ENCODE measurements at places on chromosomes 2 and 18.

DNA sequence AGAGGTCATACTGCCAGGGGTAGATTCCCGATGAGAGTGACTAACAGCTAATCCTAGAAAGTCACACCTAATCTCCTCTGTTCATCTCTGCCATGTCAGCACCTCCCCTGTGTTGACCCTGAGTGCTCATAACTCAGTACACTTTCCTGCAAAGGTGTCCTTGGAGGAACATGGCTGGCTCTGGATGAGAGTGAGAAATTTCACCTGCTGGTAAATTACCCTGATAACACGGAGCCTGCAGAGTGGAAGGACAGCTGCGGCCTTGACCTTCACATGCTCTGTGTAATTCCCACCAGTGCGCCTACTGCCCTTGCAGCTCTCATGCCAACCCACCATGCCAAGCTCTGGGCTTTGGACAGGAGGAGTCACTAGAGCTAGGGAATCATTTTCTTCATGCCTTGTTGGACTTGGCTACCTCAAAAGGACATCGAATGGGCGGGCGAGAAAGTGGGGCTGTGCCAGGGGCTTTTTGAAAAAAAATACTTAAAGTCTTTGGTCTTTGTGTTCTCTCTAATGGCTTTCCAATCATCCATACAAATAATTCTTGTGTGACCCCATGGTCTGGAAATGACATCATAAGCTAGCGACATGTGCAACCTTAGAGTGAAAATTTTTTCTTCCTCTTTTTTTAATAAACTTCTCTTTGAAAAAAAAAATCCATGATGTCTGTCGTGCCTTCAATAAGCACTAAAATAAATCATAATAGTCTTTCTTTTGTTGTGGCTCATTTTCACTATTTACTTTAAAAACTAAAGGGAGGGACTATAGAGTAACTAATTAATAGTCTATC lies 319.9 kb downstream of the MYCN start:
- no peak for DNase-seq

DNA sequence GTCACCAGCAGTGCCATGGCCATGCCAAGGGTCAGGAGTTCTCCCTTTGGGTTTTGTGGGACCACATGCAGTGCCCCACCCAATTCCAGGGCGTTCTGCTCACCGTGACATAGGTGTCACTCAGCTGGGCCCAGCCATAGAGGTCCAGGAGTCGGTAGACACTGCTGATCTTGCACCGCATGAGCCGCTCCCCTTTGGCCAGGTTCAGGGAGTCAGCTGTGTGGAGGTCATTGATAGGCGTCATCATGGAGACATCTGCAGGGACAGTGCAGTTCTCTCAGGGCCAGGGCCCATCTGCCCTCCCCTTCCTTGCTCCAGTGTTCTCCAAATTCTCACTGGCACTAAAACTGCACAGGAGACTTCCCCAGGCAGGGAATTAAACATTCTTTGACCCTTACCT lies 71.9 kb downstream of the ADD2 start:
- DNase-seq, result no peak

DNA sequence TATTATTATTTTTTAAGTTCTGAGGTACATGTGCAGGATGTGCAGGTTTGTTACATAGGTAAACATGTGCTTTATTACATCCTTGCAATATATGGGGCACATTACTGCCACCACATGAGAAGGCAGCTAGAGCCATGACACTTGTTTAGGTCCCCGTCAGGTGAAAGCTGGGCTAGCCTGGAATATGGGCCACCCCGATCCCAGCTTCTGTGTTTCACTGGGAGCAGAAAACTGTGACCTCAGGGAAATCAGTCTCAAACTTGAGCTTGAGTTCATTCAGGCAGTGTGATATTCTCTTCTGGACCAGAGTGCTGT lies 176.9 kb downstream of the PIK3C3 start:
- no peak for DNase-seq

- DNase-seq, result no peak
These were observed 15.3 kb upstream of the ALMS1 start for GRCh38 chr2:73370348-73370747.

- no peak for DNase-seq
These were observed 14.8 kb downstream of the SCN9A start for GRCh38 chr2:166360906-166361305.

- no peak for DNase-seq
These were observed 61.0 kb downstream of the MBD2 start for GRCh38 chr18:54163453-54163852.

GRCh38 chr2:191291471-191291870 lies 46.3 kb downstream of the MYO1B start:
- DNase-seq, result no peak

- no peak for DNase-seq
These were observed 48.1 kb downstream of the SLC4A1AP start for GRCh38 chr2:27711804-27712203.

- DNase-seq, result no peak
These were observed 18.2 kb downstream of the AFTPH start for GRCh38 chr2:64542071-64543007.
